ENCODE measurements at places on chromosomes 3 and 15. TPM values are rescaled to one million over a fixed set of nuclear protein-coding genes. Genes with fewer than 3 reads are reported as not detected.

GRCh38 chr3:195460091-195460713 is 17.4 kb upstream of the ACAP2 start:
- no peaks in the 10 kb centered on the region for H3K27me3 ChIP-seq
- H3K36me3 ChIP-seq, result no peaks in the 10 kb centered on the region
- no peak for DNase-seq
- no peak overlapping the region for H3K4me3 ChIP-seq
- H3K4me1 ChIP-seq, result no peaks in the 10 kb centered on the region
- H3K27ac ChIP-seq, result no peak overlapping the region

DNA sequence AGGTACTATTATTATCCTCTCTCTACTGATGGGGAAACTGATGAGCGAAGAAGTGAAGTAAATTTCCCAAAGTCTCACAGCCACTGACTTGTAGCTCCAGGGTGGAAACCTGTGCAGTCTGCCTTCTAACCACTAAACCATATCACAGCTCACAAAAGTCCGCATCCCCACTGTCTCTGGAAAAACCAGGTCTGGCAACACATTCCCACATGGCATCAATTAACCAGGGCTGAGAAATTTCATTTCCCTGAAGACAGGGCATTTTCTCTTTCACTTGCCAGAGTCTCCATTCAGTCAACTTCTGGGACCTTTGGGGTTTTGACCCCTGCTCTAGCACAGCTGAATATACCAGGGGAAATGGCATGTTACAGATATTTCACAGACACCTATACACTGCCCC is 26.5 kb downstream of the FBXO40 start:
- H3K36me3 ChIP-seq, result no peaks in the 10 kb centered on the region
- H3K27me3 ChIP-seq, result no peaks in the 10 kb centered on the region
- no peak for DNase-seq
- H3K4me3 ChIP-seq, result no peak overlapping the region
- peaks cover 4% of the 10 kb centered on the region for H3K4me1 ChIP-seq
- no peak overlapping the region for H3K27ac ChIP-seq

CHST2 gene
- 48.7 TPM for total RNA-seq

GRCh38 chr15:73955861-73956742 is 29.8 kb downstream of the LOXL1 start:
- H3K4me3 ChIP-seq, result no peak overlapping the region
- H3K27me3 ChIP-seq, result no peaks in the 10 kb centered on the region
- no peaks in the 10 kb centered on the region for H3K4me1 ChIP-seq
- no peak for DNase-seq

DNA sequence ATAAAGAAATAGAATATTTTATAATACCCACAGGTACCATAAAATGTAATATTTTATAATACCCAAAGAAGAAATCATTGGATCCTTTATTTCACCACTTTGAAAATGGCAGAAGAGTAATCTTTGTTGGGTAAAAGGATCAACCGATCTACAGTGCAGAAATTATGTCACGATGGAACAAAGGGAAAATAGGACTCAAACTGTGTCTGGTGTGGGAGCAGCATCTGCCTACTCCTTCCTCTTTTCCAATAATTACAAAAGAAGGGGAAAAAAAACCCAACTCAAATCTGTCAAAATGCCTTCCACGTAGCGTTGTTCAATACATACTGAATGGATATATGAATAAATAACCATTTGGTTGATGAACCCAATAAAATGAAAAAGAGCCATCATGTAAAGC is 492.6 kb upstream of the TBL1XR1 start:
- DNase-seq, result no peak
- H3K27me3 ChIP-seq, result no peaks in the 10 kb centered on the region
- no peaks in the 10 kb centered on the region for H3K36me3 ChIP-seq
- no peak overlapping the region for H3K4me3 ChIP-seq
- H3K27ac ChIP-seq, result no peak overlapping the region

FOXL2 gene
- not detected for total RNA-seq

GABRB3 gene
- total RNA-seq, result 0.09 TPM

GRCh38 chr3:126476166-126477060 is 722 bp upstream of the ZXDC start:
- peak overlapping the region; percentile 85 for H3K4me3 ChIP-seq
- H3K27ac ChIP-seq, result peak overlapping the region; percentile 95
- no peaks in the 10 kb centered on the region for H3K27me3 ChIP-seq
- H3K36me3 ChIP-seq, result no peaks in the 10 kb centered on the region
- no peak for DNase-seq

LXN gene
- total RNA-seq, result 52.2 TPM

Data from liver (tissue), 10 donors.